ENCODE measurements at places on chromosomes 5 and 9. TPM values are rescaled to one million over a fixed set of nuclear protein-coding genes. Genes with fewer than 3 reads are reported as not detected.
A peak's percentile ranks its signal among the peaks of the same experiment; 100 is the strongest.

DNA sequence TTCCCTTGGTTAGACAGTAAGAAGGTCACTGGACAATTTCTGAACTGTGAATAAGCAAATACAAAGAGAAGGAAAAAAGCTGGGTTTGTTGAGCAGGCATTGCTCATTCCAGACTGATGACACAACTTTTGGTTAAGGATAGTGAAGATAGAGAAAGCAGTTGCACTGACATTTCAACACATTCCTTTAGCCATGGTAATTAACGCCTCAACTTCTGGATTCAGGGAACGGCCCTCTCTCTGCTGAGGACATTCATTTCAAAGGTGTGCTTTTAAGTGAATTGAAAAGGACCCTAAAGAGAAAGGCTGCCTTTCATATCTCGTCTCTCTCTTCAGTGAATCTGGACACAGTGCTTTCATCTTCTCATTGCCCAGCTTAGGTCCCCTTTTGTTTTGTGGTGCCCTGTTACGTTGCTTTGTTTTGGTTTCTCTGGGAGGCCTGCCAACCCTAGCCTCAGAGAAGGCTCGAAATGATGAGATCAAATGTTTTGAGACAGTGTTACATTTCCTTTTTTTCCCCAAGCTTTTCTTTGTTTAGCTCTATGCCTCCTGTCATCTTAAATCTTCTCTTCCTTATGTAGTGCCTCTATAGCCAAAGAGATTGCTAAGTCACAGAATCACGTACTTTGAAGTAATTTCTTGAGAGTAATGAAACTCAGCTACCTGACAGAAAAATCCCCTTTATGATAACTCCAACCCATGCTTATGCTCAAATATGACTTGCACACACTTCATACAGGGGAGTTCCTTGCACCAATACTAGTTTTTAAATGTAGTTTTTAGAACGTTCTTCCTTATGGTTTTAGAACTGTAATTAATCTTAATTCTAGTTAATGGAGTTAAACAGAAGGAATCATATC lies 94.4 kb upstream of the IFNE start:
- peak; percentile 52 for DNase-seq

DNA sequence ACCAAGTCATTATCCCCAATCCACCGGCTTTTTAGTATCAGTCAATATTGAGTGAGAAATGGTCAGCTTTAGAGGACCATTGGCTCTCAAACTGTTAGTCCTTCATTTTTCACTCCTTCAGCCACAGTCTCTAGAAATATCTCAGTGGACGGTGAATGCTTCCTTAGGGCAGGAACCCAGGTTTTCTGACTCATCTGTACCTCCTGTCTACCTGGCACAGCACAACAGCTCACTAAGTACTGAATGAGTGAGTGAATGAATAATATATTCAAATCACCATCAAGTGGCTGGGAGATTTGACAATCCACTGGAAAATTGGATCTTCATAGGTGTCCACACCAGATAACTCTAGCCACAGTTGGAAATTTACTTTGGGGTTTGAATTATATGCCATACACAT lies 609.5 kb upstream of the CLINT1 start:
- no peak for DNase-seq

DNA sequence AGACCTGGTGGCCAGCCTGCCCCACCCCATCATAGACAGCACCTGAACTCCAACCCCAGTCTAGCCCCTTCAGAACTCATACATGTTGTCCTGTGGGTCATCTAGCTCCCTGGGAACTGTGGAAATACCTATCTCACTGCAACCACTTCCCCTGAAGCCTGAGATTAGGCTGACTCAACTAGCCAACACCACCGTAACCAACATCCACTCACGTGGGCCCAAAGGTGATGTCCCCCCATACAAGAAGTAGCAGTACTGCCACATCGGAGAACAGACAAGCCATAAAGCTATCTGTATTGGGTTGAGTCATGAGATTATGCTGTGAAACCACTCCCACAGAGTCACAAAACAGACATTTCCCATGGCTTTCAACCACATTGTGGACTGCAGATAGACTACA lies 46.6 kb downstream of the OSMR start:
- no peak for DNase-seq

- DNase-seq = no peak
Observed at GRCh38 chr5:150133581-150134197, 22.0 kb downstream of the PDGFRB start.

DNA sequence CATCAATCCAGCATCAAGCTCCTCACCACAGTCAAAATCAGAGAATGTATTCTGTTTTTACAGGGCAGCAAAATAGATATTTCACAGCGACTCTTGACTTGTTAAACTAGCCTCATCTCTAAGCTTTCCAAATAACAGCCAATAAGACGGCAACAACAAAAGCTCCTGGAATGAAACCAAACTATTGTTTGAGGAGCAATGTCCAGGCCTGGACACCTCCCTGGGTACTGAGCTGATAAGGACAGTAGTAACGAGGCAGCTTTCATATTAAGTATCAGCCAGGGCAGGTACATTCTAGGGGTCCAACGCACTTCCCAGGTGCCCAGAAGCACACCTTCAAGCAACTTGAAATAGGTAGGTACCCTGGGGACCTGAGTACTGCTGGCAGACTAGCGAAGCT lies 260.3 kb downstream of the ENC1 start:
- no peak for DNase-seq

DNA sequence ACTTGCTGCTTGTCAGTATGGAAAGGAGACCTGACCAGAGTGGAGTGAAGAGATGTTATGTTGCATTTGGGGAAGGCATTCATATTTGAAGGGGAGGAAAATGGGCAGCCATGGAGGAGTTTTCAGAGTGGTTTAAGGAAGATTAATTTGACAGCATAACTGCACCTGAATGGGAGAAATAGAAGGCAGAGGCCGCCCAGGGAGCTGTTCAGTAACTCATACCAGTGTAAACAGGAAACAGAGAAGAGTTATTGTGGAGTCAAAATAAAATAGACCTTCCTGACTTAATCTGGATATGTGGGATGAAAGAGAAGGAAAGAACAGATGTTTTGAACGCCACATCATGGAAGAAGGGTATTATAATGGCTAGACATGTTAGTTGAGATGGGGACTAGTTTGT lies 13.4 kb downstream of the SLC44A1 start:
- DNase-seq = no peak

Gene TLR4
- total RNA-seq = 14.7 TPM

Gene PCDHB4
- total RNA-seq = 2.9 TPM
